Caco-2 (cell line): ENCODE measurements at places on chromosomes 1 and 21. TPM values are rescaled to one million over a fixed set of nuclear protein-coding genes. Genes with fewer than 3 reads are reported as not detected.

Gene PMF1
- total RNA-seq = 90.2 and 95.7 TPM in 2 replicates

Gene KCNT2
- total RNA-seq = not detected in 2 replicates

DNA sequence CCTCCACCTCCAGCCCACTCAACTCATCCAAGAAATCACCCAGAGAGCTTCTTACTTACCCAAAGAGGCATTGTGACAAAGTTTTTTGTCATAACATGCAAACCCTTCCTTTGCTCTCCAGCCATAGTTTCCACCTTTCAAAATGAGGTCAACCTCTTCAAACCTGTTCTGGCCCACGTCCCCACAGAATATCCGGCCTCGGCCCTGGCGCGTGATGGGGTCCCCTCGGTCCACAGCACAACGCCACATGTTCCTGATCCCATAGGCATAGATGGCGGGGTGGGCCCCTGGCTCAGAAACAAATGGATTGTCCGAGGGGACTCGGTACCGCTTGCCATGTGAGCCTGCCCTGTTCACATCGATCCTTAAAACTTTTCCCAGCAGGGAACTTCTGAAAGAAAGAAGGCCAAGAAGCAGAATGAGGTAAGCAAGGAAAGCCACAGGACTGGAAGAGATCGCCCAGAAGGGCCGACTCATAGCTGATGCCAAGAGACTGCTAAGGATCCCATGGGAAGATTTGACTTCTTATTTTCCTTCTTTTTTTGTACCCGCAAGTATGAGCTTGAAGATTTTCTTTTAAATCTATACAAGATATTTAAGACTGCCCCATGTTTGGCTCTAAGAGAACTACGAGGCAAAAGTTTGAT is 7.8 kb downstream of the HHIPL2 start:
- no peak for DNase-seq

Gene CDK18
- total RNA-seq = 17.0 and 18.5 TPM in 2 replicates

DNA sequence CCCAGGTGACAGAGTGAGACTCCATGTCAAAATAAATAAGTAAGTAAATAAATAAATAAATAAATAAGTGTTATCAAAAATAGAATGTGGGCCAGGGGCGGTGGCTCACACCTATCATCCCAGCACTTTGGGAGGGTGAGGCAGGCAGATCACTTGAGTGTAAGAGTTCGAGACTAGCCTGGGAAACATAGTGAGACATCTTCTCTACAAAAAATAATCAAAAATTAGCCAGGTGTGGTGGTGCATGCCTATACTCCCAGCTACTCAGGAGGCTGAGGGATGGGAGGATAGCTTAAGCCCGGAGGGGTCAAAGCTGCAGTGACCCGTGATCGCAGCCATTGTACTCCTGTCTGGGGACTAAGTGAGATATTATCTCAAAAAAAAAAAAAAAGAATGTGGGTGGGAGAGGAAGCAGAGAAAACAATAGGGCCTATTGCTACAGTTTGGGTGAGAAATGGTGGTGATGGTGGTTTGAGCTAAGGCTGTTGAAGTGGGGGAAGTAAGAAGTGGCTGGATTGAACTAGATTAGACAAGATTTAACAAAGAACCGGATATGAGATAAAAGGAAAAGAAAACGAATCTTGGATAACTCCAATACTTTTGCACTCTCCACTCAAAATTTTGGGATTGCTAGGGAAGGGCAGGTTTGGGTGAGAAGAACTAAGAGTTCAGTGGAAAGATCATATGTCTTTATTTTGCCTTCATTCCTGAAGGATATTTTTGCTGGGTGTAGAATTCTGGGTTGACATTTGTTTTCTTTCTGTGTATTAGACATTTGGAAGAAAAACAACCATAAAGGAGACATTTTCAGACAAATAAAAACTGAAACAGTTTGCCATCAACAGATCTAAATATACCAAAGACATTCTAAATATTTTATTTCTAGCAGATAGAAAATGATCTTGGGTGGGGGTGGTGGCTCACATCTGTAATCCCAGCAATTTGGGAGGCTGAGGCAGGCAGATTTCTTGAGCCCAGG is 57.1 kb upstream of the SPOCD1 start:
- no peak for DNase-seq

Gene UROD
- total RNA-seq = 44.8 and 54.3 TPM in 2 replicates

Gene RSBN1
- 7.3 and 11.5 TPM in 2 replicates for total RNA-seq

DNA sequence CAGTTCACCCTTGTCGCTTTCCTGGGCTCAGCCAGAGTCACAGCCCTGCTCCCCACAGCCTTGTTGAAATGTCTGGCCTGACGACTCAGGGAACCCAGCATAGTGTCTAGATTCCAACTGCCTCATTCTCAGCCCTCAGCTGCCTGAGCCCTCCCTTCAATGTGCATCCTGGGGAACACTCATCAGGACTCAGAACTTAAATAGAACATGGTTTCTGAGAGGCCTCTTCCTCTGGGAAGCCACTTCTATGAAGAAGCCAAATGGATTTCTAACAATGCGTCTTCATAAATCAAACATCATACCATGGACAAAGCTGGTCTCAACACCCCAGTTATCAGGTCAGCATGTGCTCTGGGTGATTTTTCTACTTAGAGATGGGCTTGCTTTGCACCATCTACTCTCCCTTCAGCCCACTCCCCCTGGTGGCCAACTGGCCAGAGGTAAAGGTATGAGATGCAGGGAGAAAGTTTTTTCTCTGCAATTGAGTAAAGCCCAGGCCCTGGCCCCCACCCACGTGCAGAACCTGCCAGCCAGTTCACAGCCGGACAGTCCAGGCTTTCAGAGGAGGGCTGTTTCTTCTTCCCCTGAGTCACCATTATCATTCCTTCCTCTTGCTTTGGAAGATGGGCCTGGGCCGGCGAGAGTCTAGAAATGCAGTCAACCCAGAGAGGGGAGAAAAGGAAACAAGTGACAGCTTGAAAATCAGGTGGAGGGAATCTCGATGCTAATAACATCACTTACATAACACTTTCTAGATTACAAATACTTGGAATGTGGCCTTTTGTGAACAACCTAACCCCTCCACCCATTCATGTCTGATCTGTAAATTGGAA is 32.1 kb downstream of the CD244 start:
- DNase-seq = peak; percentile 86

DNA sequence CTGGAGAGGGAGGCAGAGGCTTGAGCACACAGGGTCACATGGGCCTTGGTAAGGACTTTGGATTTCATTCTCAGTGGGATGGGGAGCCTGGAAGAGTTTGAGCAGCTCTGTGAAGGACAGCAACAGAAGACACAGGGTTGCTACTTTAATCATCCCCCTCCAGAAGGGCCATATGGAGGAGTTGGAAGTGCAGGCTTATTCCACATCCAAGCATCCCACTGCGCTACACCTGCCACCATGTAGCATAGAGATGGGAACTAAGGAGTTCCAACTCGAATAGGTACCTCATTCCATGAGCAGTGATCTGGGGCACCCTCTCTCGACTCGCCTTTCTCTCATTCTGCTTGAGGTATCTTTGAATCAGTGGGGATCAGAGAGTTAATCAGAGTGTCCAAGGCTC is 54.0 kb upstream of the CTTNBP2NL start:
- no peak for DNase-seq

DNA sequence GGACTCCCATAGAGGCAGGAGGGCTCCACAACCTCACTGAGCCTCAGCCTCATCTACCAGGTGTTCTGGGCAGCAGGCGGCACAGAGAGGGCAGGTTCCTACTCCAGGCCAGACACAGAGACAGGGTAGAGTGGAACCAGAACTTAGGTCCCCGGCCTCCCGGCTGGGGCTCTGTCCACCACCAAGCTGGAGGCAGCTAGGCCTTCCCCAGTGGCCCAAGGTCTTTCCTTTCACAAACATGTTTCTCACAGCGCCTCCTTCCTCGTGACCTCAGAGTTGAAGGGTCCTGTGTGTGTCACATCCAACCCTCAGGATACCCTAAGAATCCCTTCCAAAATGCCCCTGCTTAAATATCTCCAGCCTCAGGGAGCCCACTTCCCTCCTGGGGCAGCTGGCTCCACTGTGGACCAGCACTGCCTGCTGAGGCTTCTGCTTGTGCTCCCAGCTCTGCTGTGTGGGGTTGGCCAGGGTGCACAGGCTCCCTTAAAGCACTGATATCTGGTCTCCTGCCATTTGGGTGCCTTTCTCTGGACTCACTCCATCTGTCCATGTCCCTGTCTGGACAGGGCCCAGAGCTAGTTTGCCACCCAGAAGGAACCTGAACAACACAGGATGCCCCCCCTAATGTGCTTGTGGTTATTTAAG is 33.2 kb upstream of the MAGOH start:
- DNase-seq = no peak

- no peak for DNase-seq
Observed at GRCh38 chr1:93967306-93967705, 58.1 kb upstream of the GCLM start.

Gene ANKRD34A
- total RNA-seq = 0.19 and 0.77 TPM in 2 replicates

- no peak for DNase-seq
Observed at GRCh38 chr1:187074445-187075048, 245.8 kb downstream of the PLA2G4A start.

DNA sequence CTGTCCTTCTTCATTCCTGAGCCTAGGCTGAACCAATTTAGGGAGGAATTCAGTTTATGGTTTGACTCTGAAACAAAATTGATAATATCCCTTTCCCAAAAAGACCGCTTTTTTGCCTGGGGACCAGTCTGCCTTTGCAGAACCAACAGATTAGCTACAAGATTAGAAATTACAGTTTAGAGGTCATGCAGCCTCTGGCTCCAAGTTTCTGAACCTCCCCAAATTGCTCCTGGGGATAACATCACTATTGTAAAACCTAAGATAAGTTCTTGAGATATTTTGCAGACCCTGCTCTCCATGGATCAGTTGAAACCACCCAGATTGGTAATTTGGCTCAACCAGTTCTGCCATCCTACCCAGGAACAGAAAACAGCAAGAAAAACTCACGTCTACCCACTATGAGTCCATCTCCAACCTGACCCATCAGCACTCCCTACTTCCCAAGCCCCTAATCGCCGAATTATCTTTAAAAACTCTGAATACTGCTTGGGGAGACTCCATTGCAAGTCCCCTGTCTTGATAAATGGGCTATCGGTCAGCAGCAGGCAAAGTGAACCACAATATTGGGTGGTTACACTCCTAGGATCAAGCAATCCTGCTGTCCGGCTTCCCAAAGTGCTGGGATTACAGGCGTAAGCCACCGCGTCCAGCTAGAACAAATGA is 605 bp upstream of the RABGGTB start:
- DNase-seq = no peak

DNA sequence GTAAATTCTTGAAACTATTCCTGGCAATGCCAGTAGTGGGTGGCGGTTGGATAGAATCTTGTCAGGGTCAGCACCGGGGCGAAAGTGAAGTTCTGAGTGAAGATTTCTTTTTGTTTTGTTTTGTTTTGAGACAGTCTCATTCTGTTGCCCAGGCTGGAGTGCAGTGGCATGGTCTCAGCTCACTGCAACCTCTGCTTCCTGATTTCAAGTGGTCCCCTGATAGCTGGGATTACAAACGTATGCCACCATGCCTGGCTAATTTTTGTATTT is 33.3 kb downstream of the PCNT start:
- no peak for DNase-seq

Gene SLC9C2
- total RNA-seq = not detected in 2 replicates

Gene RPTN
- total RNA-seq = not detected in 2 replicates

- no peak for DNase-seq
Observed at GRCh38 chr1:167679714-167680113, 42.1 kb upstream of the MPZL1 start.

DNA sequence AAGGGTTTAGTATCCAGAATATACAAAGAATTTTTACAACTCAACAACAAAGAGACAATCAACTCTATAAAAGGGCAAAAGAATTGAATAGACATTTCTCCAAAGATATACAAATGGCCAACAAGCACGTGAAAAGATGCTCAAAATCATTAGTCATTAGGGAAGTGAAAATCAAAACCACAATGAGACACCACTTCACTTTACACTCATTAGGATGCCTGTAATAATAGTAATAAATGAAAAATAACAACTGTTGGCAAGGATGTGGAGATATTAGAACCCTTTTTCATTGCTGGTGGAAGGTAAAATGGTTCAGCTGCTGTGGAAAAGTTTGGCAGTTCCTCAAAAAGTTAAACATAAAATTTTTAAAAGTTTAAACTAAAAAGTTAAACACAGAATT is 7.0 kb upstream of the ABCD3 start:
- DNase-seq = no peak

- DNase-seq = no peak
Observed at GRCh38 chr1:76668046-76668445, 199.2 kb upstream of the ST6GALNAC5 start.

Gene KRTAP24-1
- not detected in 2 replicates for total RNA-seq

Gene TCEANC2
- 1.9 and 3.2 TPM in 2 replicates for total RNA-seq

- no peak for DNase-seq
Observed at GRCh38 chr1:116585886-116586285, 15.1 kb upstream of the CD58 start.

Gene SLC2A5
- 0.70 and 1.1 TPM in 2 replicates for total RNA-seq

DNA sequence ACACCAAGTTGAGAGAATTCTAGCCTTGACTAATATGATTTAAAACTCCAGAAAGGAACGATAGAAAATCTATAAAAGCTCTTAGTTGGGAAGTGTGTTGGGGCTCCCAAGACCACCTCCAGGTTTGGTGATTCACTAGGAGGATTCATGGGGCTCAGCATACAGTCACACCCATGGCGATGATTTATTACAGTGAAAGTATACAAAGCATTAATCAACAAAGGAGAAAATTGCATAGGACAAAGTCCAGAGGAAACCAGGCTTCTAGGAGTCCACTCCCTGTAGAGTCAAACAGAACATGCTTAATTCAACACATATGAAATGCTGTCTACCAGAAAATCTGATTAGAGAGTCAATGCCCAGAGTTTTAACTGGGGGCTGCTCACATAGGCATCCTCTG is 4.8 kb downstream of the CDCA8 start:
- no peak for DNase-seq

- DNase-seq = no peak
Observed at GRCh38 chr21:42061195-42061985, 9.7 kb upstream of the UMODL1 start.
